ENCODE measurements at places on chromosomes 7 and 10. TPM values are rescaled to one million over a fixed set of nuclear protein-coding genes. Genes with fewer than 3 reads are reported as not detected.

The HHEX gene
- total RNA-seq: 21.6 TPM

The SPDYE2B gene
- total RNA-seq: not detected

The MYL10 gene
- total RNA-seq: not detected

The GBX1 gene
- not detected for total RNA-seq

The CLRN3 gene
- not detected for total RNA-seq

The CWF19L1 gene
- 49.8 TPM for total RNA-seq

The C10orf67 gene
- 0.09 TPM for total RNA-seq

The HMX2 gene
- total RNA-seq: 1.1 TPM

The PDE6C gene
- total RNA-seq: not detected
